Foreskin keratinocyte (primary cell): ENCODE measurements at places on chromosomes 7 and 10.

DNA sequence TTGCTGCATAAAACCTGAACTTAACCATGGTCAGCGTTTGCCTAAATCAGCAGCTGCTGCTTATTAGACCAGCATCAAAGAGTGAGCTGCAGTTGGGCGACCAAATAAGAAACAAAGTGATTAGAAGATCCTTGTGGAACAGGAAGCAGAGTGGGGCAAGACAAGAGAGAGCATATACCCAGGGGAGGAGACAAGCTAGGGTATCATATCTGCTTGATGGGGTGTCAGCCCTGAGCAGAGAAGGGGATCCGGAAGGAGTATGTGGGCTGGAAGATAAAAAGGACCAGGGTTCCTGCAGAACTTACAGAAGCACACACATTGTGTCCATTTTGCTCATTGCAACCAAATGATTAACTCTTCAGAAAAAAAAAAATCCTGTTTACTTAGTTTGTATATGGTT, 213.6 kb downstream of the CELF2 start:
- DNase-seq = no peak

- no peak for DNase-seq
These were observed 421.4 kb downstream of the PLXNA4 start for GRCh38 chr7:132154695-132155471.

DNA sequence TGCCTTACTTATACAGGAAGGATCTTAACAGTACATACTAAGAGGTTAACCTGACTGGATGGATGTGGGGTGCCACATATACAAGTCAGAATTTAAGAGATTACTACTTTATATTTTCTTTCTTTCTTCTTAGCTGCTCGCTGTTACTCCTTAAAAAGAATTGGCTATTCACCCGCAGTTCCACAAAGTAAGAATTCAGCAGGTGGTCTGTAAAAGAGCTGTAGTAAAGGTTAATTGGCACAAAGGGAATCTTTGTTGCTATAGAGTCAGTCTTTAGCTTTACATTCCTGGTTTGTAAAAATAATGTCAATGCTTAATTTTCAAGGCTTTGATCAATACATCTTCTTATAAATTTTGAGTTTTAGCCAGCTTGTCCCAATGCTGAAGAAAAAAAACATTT, 43.2 kb downstream of the RALA start:
- DNase-seq = no peak

GRCh38 chr10:71259815-71260501, 47.6 kb downstream of the UNC5B start:
- DNase-seq = no peak

DNA sequence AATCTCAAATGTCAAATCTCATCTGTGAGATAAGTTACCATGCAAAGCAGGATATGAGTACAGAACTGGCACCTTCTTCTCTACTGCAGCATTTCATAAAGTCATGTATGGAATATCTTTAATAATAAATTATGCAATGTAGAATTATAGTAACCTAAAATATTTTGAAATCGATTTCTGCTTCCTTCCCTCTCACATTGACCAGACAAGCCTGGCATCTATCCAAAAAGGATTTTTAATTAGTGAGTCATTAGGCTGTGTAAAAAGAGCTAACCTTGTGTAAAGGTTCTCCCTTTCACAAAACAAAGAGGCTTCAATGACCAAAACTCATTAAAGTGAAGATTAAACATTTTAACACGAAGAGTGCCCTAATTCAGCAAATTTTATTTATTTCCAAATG, 48.8 kb upstream of the EXOC6 start:
- DNase-seq = no peak

DNA sequence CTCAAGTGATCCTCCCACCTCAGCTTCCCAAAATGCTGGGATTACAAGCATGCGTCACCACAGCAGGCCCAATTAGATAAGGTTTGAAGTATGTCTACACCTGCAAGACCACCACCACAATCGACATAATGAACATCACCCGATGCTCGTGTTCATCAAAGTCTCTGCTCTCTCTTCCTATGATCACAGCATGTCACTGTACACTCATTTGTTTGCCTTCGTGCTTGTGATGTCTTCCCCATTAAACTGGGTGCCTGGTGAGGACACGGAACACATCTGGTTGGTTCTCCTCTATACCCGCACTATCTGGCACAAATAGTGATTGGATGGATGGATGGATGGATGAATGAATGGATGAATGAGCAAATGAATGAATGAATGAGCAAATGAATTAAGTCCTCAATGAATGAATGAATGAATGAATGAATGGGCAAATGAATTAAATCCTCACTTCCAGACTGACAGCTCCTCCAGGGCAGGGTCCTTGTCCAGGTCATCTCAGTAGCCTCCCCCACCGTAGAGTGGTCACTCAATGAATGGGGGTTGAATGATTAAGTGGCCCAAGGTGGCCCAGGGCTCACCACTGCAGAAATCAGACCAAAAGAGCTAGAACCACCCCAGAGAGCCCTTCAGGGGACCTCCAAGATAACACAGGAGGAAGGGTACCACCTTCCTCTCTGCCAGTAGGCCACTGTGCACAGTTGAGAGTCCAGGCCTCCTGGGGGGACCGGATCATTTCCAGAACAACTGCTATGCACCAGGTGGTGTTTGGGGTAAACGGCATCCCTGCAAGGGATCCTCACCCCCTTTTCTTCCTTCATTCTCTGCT, 101.9 kb upstream of the TNRC18 start:
- peak; percentile 87 for DNase-seq

- no peak for DNase-seq
These were observed 156.5 kb downstream of the EXOC4 start for GRCh38 chr7:133409421-133409820.

DNA sequence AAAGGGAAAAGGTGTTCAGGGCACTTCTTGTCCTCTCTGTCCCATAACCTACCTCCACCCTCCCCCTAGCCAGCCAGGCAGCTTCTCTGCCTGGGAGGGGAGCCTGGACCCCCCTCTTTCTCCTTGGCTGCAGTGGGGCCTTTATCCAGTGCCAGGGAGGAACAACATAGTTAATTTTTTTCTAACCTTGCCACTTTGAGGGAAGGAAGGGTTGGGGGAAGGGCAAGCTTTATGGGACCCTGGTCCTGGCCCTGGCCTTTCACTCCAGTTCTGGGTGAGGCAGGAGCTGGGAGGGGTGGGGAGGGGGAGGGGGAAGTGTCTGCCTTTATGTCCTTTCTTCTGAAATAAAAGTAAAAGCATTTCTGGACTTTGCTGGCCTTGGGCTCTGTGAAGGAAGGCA, 4.5 kb downstream of the VGF start:
- DNase-seq = no peak

GRCh38 chr10:112390125-112390703, 16.3 kb downstream of the ACSL5 start:
- DNase-seq = no peak

GRCh38 chr7:146865696-146866095, 749.1 kb downstream of the CNTNAP2 start:
- no peak for DNase-seq

- DNase-seq = no peak
These were observed 26.4 kb upstream of the YAE1 start for GRCh38 chr7:39539816-39540215.

- peak; percentile 64 for DNase-seq
These were observed 186.4 kb downstream of the FAM107B start for GRCh38 chr10:14588084-14588937.

GRCh38 chr7:77867537-77867865, 68.9 kb downstream of the PHTF2 start:
- DNase-seq = peak; percentile 19
